ENCODE measurements at places on chromosomes 7 and 10. TPM values are rescaled to one million over a fixed set of nuclear protein-coding genes. Genes with fewer than 3 reads are reported as not detected.

NPFFR1 gene
- not detected for total RNA-seq

GRM3 gene
- not detected for total RNA-seq

FAM131B gene
- 0.37 TPM for total RNA-seq

ZNF853 gene
- total RNA-seq, result 0.27 TPM

OLAH gene
- total RNA-seq, result 2.9 TPM

EPO gene
- total RNA-seq, result not detected

RAMP3 gene
- total RNA-seq, result not detected

DDC gene
- total RNA-seq, result not detected

OR2A25 gene
- not detected for total RNA-seq

FAM25C gene
- total RNA-seq, result not detected

Data from T-helper 1 cell treated with Interleukin-12 subunit alpha and Interleukin-12 subunit beta and Interleukin-4 antibody, amounts not matched to agents 30 ng/mL and 1 ng/mL, for 36 hours (primary cell).